ENCODE measurements at places on chromosomes 5 and 9.

GRCh38 chr9:125701351-125701750 lies 5.7 kb downstream of the MAPKAP1 start:
- peak; percentile 65 for DNase-seq

DNA sequence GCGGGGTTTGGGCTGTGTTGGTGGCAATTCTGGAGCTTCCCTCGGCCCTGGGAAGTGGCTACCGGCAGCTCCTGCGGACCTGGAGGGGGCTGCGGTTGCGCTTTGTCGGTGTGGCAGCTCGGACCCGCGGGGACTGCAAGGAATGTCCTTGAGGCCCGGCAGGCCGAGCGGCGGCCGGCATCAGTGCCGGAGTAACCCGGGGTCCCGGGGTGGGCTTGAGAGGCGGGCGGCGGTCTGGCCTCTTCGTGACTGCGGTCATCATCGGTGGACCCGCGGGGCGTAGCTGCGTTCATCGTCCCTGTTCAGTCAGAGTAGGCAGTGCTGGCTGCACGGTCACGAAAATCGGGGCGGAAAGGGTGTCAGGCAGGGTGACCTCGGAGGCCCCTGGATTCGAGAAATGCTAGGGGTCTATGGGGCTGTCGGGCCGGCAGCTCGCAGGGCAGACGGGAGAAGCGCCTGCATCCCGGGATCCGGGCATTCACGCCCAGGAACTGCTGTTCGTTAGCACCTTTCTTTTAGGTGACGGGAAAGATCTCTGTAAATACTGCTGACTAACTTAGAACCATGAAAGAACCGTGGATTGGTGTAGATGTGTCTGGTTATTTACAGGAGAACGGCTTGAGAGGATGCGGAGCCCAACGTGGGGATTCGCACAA lies 474 bp downstream of the HMGCR start:
- DNase-seq = peak; percentile 33

- peak; percentile 78 for DNase-seq
Observed at GRCh38 chr5:40402007-40402364, 277.7 kb upstream of the PTGER4 start.

- DNase-seq = no peak
Observed at GRCh38 chr5:23877847-23878246, 370.4 kb downstream of the PRDM9 start.

DNA sequence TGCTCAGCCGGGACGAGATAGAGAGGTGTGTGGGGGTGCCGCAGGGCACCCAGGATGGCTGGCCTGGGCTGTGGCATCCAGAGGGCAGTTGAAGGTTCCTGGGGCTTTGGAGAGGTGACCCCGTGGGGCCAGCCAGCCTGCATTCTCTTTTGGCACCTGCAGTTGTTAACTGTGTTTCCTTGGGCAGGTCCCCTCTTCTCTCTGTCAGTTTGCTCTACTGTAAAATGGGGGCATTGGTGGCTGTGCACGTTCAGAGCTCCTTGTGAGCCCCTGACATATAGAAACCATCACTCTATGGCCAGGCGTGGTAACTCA lies 8.5 kb downstream of the ZDHHC12 start:
- DNase-seq = no peak

- no peak for DNase-seq
Observed at GRCh38 chr5:3179220-3179619, 416.4 kb upstream of the IRX1 start.

Measured in activated CD4-positive, alpha-beta T cell treated with anti-CD3 and anti-CD28 coated beads, Interleukin-2, amount 50 U/mL, for 16 hours (primary cell).